ENCODE measurements at places on chromosomes 12 and 14. TPM values are rescaled to one million over a fixed set of nuclear protein-coding genes. Genes with fewer than 3 reads are reported as not detected.

The STXBP6 gene
- total RNA-seq: 4.0 TPM

The TAS2R13 gene
- total RNA-seq: 1.8 TPM

The PARP2 gene
- total RNA-seq: 4.6 TPM

The METTL17 gene
- total RNA-seq: 42.4 TPM

The SLC22A17 gene
- 27.3 TPM for total RNA-seq

The RFX4 gene
- not detected for total RNA-seq

The GPR137C gene
- total RNA-seq: 0.12 TPM
